ENCODE measurements at places on chromosomes 2 and 18. TPM values are rescaled to one million over a fixed set of nuclear protein-coding genes. Genes with fewer than 3 reads are reported as not detected.

- no peak for DNase-seq
Measured at GRCh38 chr18:55672574-55673361, 84.8 kb upstream of the TCF4 start.

DNA sequence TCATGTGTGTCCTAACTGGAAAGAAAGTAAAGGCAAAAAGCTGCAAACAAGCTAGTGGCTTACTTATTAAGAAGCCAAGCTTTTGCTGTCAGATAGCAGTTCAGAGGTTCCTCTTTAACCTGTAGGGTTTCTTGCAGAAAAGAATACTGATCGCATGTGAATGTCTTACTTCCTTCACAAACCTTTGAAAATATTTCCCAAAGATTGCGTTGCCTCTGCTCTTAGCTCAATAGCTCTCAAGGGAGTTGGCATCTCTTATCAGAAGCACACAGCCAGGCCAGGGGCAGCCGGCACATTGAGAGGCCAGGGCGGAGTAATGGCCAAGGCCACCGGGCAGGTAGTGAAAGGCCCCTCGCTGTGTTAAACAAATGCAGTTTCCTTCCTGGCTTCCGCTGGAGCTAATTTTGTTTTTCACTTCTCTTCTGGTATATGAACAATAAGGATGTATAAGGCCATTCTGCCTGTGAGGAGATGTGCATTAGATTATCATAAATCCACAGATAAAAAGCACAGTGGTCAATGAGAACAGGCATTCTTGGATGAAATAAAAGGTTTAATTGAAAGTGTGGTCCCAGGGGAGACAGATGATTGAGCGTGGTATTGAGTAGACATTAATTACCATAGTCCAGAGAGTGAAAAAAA lies 542.4 kb upstream of the NRP2 start:
- peak; percentile 37 for DNase-seq

The GBX2 gene
- not detected for polyA plus RNA-seq

DNA sequence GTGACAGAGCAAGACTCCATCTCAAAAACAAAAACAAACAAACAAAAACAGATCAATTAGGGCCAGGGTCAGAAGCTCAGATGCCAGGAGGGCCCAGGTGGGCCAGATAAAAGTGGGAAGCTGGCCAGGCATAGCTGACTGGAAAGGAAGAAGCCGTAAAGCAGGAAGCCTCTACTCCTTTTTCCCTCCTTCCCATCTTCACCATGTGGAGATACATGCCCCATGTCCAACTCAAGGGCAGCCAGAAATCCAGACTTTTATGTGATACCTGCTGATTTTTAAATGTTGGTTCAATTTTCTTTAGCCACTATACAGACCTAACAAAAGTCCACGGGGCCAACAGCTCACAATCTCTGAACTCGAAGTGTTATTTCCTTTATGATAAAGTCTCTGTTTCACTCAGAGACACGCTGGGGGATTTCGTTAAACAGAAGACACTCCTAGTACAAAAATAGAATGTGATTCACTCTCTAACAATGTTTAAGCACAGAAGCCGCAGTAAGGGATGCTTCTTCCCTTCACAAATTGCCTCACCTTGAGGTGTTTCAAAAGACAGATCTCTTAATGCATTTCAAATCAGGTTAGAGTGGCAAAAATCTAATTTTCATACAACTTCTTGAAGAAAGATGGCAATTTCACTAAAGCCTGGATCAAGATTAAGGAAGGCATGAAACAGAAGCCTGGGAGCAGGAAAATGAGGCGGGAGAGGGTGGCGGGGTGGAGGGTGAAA lies 14.0 kb downstream of the TMEM247 start:
- DNase-seq, result no peak

The UGT1A5 gene
- not detected for polyA plus RNA-seq

GRCh38 chr2:20471148-20471547 lies 24.3 kb downstream of the RHOB start:
- no peak for DNase-seq

The ITGAV gene
- 26.3 TPM for polyA plus RNA-seq

GRCh38 chr2:232361646-232362045 lies 16.9 kb upstream of the ALPP start:
- DNase-seq, result no peak

GRCh38 chr2:120220756-120221155 lies 2.4 kb downstream of the TMEM185B start:
- DNase-seq, result no peak

DNA sequence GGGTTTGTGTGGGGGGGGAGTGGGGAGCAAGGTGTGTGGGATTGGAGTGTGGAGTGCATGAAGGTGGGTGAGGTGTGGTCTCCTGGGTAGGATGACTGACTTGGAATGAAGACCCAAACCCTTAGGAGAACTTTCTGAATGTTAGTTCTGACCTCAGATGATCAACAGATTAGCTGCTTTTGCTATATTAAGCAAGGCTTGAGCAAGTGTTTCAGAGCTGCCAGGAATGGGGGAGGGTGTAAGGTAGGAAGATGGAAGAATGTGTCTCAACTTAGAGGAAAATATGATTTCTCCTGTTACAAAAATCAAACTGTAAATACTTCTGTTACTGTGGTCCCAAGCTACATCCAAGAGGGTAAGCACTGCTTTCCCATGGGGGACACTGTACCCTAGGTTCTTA lies 273.6 kb downstream of the TGIF1 start:
- DNase-seq, result no peak

The ONECUT2 gene
- polyA plus RNA-seq, result 0.02 TPM

The CDH19 gene
- polyA plus RNA-seq, result 0.37 TPM

The UGT1A7 gene
- polyA plus RNA-seq, result 1.3 TPM

GRCh38 chr2:3282056-3282998 lies 95.3 kb downstream of the EIPR1 start:
- DNase-seq, result peak; percentile 80

DNA sequence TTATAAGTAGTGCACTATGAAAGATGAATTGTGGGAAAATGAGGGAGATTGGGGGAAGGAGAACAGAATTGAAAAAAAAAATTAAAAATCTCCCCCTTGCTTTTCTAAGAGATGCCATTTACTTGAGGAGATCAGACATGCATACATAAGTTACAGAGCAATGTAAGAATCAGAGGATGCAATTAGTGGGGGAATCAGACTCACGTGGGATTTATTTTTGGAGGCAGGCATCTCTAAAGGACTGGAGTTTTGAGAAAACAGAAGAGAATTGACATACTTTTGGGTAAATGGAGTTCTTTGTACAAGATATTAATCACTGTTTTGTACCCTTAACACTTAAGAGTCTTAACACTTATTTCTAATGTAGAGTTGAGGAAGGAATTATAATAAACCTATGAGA lies 52.7 kb downstream of the MTX2 start:
- no peak for DNase-seq

- no peak for DNase-seq
Measured at GRCh38 chr18:26650310-26651268, 102.2 kb upstream of the KCTD1 start.

The FRZB gene
- 21.3 TPM for polyA plus RNA-seq

The CMPK2 gene
- 2.8 TPM for polyA plus RNA-seq

DNA sequence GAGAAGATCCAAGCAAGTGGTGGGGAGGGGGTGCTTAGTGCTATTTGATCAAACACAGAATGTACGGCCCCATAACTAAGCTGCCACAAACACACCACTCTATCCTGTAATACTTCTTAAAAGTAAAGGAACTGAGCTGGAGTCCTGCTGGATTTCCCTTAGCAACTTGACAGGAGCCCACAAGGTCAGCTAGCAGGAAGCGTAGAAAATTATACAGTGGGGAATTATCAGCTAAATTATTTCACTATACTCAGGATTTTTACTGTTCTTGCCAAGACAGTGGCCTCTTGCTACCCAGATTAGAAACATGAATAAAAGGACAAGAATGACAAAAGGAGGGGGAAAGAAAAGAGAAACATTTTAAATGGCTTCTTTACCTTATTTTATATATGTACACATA lies 217.1 kb downstream of the ZNF521 start:
- no peak for DNase-seq

DNA sequence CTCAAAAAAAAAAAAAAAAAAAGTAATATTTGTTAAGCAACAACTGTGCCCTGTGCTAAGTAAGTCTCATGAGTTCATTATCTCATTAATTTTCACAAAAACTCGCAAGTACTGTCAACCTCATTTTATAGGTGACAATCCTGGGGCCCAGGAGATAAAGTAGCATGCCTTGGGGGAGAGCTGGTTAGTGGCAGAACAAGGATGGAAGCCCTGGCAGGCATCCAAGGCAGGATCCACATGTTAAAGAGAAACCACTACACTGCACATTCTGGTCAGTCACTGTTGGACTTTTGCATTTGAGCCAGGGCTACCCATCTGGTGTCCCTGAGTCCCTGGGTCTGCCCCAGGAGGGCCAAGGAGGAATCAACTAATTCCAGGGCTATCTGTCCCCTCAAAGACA lies 54.6 kb downstream of the ZFP36L2 start:
- DNase-seq, result no peak

- peak; percentile 10 for DNase-seq
Measured at GRCh38 chr2:240217431-240218301, 77.2 kb upstream of the OTOS start.

The LINC00305 gene
- not detected for polyA plus RNA-seq

DNA sequence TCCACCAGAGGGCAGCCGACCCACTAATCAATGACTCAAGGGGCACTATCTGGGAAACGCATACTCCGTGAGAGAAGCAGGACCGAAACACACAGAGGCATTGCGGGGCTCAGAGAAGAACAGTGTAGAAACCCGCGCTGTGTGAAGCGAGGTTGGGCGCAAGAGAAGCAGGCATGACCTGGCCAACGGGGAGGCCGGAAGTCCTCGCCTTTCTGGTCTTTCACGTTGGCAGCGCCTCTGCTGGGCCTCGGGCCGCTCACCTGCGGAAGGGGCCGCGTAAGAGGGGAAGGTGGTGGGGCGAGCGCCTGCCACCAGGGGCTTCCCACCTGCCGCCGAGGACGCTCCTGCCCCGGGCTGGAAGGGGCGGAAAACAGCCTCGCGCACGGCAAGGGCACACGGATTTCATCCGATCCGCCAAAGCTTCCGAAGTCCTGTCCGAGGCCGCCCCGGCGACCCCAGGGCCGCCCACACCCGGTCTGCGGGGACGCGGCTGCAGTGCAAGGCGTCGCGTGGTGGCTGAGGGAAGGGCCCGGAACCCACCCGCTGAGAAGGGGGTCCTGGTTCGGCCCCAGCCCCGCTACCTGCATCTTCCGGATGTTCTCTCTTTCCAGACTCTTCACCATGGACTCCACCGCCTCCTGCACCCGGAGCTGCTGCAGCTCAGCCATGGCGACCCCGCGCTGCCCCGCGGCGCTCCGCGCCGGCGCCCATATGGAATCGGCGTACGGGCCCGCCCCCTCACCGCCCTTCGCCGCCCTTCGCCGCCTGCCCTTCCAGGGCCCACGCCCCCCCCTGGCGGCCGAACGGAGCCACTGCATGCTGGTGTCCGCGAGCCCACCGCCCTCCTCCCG lies at the start of gene FAM136A:
Gene FAM136A (minus strand): TSS at position 724 of the 851 bp plus-strand sequence. CDS start 56 bp downstream, at position 668.
- peak; percentile 93 for DNase-seq

GRCh38 chr2:12538138-12538694 lies 178.5 kb upstream of the TRIB2 start:
- DNase-seq, result no peak

DNA sequence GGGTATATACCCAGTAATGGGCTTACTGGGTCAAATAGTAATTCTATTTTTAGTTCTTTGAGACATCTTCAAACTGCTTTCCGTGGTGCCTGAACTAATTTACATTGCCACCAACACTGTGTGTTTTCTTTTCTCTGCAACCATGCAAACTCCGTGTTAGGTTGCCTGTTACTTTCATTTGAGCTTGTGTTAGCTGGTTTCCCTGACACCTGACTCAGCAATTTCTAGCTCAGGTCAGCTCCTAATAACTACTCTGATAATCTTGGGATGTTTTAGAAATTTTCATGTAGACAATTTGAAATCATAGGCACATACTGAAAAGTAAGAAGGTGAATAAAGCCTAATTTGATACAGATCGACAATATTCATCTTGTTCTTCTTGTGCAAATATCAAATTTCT lies 132.3 kb downstream of the ADCYAP1 start:
- no peak for DNase-seq
